ENCODE measurements at places on chromosomes 6 and 20.

- no peak for DNase-seq
These were observed 57.7 kb downstream of the ZDHHC14 start for GRCh38 chr6:157438611-157439111.

GRCh38 chr20:8155229-8155628 is 23.2 kb downstream of the PLCB1 start:
- no peak for DNase-seq

DNA sequence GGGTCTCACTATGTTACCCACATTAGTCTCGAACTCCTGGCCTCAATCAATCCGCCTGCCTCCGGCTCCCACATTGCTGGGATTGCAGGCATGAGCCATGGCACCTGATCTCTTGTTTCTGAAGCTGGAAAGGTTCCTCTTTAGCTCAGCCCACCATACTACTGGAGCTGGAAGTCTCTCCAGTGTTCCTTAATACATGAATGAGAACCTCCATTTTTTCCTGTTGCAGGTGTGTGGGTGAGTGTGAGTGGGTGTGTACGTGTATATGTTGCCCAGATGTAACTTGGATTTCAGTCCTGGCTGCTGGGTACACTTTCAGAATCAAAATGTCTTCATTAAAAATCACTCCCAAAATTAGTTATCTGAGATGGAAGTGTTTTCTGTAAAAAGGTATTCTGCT is 11.1 kb downstream of the PNPLA1 start:
- no peak for DNase-seq

DNA sequence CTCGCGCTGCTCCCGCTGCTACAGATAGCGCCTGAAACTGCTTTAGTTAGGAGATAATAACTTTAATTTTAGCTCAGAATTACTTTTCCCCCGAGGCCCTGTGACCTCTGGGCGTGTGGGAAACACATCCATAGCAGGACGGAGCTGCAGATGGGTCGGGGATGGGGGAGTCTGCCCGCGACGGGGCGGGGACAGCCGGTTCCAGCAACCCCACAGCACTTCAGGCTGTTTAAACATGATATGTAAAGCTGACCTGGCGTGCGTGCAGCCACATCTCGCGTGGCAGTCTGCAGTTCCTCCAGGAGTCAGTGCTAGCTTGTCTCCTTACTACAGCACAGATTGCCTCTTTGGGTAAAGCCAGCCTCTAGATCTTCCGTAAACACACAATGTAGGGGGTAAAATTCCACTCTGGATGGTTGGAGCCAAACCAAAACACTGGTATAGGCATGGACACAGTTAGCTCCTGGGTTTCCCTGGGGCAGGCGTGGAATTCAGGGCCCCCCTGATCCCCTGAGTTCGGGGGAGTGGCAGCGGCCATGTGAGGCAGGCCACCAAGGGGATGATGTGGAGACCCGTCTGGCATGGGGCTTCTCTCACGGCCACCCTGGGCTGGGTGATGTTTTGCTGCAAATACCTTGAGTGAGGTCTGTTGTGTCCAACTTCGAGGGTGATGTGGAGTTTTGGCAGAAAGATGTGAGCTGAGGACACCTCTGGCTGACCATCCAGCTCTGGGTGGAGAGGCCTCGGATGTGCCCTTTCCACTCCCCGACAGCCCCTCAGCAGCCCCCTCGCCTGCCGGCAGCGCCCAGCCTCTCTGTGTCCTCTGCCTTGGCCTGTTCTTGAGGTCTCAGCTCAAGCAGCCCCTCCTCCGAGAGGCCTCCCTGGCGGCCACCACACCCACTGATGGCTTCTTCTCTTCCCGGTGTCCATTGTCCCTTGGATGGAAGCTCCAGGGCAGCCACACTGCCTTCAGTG is 214.5 kb downstream of the TAF4 start:
- DNase-seq, result no peak

GRCh38 chr20:38523697-38524096 is 51.1 kb downstream of the RALGAPB start:
- DNase-seq, result no peak

DNA sequence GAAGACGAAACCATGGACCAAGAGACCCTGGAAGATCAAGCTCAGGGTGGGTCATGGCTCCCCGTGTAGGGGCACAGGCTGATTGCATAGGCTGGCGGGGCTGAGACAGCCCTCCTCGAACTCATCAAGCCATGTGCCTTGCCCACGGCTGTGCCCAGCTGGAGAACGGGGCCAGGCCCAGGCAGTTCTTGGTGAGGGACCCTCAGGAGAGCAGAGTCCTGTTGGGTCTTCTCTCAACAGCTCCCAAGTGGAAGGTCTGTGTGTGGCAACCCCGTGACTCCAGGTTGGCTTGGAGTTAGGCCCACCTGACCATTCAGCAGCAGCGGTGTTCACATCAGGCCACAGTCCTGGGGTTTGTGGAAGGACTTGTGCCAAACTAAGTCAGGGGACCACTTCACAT is 276.5 kb downstream of the QKI start:
- DNase-seq, result no peak

GRCh38 chr6:84575264-84575663 is 189.1 kb downstream of the TBX18 start:
- no peak for DNase-seq

DNA sequence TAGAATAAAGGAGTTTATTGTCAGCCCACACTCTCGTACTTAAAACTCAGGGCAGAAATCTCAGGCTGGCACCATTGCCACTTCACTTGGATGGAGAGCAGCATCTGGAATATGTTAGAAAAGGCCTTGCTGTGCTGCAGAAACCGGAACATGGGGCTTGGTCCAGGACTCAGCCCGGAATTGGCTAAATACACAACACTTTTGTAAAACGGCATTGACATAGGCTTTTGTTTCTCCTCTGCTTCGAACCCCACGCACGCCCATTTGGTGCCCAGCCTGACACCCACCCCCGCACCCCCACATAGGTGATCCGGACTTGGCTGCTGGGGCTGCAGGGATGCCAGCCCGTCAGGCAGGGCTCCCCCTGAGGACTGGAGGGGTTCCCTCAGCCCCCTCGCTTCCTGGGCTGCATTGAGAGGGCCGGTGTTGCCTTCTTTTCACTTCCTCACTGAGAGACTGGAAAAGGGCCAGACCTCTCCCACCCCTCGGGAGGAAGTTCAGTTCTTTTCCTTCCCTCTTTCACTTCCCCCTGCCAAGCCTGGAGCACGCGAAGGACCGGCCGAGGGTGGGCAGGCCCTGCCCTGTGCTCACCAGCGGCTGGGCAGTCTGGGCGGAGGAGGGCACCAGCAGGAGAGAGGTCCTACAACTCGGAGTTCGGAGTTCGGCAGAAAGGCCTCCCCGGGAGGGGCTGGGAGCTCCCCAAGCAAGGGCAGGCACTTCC is 17.9 kb upstream of the CST3 start:
- no peak for DNase-seq
